AG08396 (cell line): ENCODE measurements at places on chromosomes 2 and 18.
A peak's percentile ranks its signal among the peaks of the same experiment; 100 is the strongest.

DNA sequence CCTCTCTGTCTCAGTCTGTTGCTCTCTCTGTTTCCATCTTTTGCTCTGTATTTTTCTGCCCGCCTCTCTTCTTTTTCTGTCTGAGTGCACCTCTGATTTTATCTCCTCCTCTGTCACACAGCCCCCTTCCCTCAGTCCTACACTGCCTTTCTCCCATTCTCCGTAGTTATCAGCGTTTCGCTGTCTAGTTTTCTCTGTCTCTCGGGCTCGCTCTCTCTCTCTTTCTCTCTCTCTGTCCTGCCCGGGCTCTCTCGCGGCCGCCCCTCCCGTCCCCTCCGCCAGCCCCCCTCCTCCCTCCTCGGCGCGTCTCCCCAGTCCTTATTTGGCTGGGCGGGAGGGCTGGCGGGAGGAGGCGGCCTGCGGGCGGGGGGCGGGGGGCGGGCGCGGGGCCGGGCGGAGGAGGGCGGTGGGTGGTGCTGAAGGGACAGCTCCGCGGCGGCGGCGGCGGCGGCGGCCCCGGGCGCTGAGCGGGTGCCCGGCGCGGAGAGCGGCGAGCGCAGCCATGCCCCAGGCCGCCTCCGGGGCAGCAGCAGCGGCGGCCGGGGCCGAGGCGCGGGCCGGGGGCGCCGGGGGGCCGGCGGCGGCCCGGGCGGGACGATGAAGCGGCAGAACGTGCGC, at the start of gene KCNK3:
Gene KCNK3, plus strand, starts transcription at position 444 of the 618 bp plus-strand sequence. Its CDS starts 154 bp downstream, at position 598.
- DNase-seq = peak; percentile 85

DNA sequence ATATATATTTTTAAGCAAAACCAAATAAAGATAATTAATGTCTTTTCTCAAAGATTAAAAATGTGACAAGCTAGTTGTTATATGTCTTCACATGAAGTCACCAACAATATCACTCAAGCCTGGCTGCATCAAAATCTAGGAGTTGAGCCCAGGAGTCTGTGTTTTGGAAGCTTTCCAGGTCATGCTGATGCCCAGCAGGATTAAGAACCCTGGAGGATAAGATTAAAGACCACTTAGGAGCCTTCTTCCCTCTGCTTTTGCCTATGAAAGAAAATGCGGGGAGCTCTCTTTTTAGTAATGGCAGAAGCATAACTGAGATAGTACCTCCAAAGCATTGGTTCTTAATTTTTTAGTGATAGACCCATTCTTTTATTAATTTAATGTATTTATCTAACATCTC, 157.4 kb downstream of the ASXL3 start:
- no peak for DNase-seq

DNA sequence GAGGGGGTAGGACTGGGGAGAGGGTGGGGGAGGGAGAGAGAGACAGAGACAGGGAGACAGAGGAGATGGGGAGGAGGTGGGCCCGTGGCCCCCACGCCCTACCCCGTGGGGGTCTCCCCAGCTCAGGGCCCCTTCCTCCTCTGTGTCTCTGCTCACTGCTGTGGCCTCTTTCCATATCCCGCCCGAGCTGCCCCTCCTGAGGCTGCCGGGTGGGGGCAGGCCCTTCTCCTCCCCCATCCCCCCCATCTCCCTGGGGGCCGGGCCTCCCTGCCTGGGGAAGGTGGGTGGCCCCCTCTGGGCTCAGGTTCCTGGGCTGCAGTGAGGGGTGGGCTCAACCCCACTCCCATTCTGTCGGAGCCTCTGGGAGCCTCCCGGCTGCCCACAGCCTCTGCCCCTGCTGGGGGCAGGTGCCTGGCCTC, 332 bp upstream of the PDCD1 start:
- DNase-seq = no peak

DNA sequence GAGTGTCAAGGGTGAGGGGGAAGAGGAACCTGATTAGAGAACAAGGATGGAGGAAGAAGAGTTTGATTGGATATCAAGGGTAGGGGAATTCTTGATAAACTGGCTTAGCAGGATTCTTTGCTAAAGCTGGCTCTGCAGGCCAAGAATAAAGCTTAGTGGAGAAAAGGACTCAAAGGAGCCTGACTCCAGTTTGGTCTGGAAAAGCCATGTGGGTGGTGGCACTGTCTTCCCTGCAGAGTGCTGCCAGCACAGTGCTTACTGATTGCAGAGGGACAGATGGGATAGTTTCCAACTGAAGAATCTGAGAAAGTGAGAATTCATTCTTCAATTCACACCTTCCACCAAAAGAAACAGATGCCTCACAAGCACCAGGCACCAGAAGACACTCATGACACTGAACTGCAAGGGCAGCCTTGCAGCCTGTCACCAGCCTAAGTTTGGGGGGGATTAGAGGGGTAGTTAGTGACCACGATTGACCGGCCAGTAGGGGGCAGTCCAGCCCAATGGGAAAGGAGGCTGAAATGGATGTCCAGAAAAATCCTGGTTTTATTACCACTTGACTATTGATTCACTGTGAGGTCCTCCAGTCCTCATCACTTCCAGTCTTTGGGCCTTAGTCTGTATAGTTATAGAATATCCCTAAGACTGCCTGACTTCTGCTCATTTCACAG, 334.5 kb downstream of the SMAD2 start:
- no peak for DNase-seq

DNA sequence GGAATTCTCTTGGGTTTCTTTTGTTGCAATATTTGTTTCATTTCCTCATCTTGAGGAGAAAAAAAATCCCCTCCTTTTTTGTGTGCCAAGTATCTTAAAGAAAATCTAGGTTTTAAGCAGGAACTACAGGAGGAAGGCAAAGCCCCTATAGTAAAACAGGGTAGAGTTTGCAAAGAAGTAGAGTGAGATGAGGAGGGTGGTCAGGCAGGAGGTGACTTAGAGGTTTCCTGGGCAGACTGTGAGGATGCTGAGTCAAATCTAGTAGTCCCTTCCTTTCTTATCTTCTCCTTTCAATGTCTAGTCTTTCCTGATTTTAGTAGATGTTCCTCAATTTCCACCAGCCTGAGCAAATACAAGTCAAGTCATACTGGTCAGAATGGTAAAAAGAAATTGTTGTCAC, 222.5 kb downstream of the PMAIP1 start:
- no peak for DNase-seq

GRCh38 chr2:73063909-73064875, 7.3 kb downstream of the SFXN5 start:
- DNase-seq = peak; percentile 68

- DNase-seq = no peak
These were observed 43.5 kb downstream of the KCTD1 start for GRCh38 chr18:26504831-26505230.
